ENCODE measurements at places on chromosomes 12 and 14.
A peak's percentile ranks its signal among the peaks of the same experiment; 100 is the strongest.

DNA sequence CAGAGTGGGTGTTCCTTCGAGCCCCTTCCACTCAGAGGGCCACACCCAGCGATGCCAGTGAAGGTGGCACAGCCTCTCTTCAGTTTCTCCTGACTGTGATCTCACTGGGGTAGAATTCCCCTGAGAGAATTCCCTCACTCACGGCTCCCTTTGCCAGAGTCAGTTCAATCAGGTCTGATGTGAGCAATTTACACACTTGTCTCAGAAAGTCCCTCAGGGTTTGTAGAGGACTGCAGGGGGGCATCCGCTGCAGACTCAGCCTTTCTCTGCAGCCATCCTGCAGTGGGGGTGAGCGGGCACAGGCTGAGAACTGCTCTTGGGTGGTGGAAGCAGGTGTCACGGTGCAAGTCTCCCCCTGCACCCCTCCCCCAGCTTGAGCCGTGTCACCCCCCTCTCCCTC is 205.4 kb upstream of the PRMT8 start:
- no peak for DNase-seq

DNA sequence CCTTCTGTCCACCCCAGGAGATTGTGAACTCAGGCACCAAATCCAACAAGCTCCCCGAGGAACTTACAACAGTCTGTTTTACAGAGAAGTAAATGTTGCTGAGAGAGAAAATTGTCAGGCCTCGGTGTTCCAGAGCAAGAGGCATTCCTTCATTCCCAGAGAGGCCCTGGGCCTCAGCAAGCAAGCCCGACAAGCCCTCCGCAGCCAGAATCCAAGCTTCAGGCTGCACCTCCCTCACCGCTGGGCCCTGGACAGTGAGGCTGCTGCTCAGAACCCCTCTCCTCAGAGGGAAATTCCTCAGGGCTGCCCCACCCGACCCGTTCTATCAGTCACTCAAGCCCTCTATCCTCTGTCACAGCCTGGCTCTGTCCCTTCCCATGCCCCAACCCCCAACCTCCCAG is 56.4 kb downstream of the ZFP36L1 start:
- no peak for DNase-seq

DNA sequence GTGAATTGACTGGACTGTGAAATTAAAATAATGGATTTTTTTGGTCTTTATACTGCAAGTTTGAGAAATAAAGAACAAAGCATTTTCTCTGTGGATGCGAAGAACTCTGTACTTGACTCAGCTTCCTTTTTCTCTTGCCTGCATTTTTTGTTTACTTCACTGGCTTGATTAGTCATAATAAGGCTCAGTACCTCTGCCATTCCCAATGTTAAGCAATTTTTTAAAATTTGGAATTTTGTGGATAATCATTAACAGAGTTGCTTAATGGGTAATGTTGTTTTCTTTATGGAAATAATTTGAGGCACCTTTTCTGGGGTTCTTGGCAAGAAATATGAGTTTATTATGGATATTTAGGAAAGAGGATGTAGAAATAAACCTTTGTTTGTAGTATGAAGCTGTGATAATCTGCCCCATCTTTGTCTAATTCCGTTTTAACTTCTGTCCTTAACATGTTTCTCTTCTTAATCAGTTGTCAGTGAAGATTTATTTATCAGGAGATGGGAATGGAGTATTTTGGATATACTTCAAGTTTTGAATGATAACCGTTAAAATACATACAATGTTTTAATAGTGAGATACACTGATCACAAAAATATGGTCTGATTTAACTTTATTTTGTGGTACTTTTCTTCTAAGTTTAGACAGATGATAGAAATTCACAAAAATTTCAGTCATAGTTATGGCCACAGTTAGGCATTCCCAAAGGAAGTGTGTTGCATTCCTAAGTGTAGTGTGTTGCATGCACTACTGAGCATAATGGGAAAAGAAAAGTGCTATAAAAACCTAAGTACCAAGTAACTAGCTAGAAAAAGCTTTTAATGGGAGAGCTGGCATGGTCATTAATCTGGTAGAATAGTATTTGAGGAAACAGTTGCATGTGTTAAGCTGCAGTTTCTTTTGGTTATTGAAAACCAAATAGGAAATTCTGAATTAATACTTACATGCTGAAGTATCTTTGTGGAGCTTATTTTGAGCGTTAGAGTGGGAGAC is 27.7 kb downstream of the WNK1 start:
- no peak for DNase-seq

DNA sequence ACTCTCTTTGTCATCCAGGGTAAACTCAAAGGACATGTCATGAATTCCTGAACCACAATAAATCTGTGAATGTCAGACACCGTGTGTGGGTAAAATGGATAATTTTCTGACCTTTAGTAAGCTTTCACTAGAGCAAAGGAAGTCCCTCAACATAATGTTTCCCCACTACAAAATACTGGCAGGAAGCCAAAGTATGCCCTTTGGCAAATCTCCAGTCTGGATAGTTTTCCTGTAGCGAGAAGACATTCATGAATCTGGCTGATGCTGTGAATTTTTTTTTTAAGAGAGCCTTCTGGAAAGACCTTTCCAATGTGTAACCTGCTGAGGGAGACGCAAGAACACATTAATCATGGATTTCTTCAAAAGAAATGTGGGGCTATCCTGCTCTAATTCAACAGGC is 389.6 kb upstream of the DDHD1 start:
- no peak for DNase-seq

DNA sequence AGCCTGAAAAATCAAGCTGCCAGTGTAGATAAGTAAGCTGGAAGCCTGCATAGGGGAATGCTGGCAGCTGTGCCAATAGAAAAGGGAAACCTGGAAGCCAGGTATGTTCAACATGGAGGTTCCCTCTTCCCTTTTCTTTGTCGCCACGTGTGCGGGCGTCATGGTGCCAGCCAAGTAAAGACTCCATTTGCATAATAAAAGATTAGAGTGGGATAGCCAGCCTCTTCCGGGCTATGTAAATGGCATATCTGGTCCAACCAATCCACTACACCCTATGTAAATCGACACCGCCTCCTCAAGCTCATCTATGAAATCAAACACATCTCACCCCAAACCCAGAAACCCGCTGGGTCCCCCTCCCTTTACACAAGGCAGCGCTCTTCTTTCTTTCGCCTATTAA is 5.6 kb upstream of the ADGRD1 start:
- DNase-seq, result no peak

GRCh38 chr12:31732926-31733548 is 4.2 kb upstream of the AMN1 start:
- DNase-seq, result peak; percentile 73

DNA sequence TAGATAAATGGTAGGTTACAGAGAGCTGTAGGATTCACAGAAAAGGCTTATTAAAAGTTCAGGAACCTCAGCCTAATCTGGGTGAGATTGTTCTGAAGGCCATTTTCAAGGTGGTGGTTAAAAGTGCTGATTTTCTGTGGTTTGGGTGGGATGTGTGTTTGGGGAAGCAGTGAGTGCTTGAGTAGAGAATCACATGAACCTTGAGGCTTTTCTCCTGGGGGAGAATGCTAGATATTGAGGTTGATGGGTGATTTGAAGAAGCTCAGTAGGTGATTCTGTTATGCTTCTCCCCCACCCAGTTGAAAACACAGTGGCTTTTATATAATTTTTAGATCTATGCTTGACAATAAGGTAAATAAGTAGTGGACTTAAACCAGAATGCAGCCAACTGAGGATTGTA is 420.9 kb downstream of the PCNX1 start:
- no peak for DNase-seq

DNA sequence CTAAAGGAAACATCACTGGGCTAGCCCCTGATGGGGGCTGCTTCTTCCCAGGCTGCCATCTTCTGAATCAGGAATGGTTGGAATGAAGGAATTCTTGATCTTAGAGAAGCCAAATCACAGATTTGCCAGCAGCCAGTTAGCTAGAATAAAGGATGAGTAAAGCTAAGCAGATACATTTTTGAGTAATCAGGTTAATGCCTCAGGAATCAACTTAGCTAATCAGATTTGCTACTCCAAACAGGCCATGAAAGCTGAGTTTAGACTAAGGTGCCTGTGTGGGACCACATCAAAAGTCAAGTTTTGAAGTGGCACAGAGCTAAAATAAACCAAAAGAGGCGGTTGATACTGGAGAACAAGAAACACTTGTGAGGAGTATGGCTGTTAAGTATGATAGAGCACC is 28.8 kb upstream of the LMO3 start:
- no peak for DNase-seq

DNA sequence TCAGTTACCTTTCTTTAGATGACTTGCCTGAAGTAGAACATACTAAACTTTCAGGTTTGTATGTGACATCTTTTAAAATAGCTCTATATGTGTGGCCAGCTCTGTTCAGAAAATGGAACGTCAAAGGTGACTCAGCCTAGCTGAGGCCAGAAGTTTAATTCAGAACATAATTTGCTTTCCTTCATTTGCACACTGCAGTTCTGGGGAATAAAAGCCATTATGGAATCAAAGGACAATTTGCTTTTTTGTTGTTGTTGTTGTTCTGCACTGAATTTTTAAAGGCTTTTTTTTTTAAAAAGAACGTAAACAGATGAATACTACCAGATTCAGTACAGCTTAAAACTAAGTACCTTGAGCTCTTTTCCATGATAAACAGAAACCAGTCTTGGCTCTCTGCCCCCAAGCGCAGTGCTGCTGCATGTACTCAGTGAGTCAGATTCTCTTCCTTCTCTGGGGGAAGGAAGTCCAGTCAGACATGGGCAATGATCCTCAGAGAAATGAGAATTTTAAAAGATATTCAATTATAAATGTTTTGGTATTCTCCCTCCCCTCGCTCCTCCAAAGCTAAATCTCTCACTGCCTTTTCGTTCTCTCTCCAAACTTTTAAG is 644.2 kb downstream of the NOVA1 start:
- no peak for DNase-seq

- DNase-seq, result no peak
Observed at GRCh38 chr14:101875727-101876554, 88.4 kb upstream of the DYNC1H1 start.

DNA sequence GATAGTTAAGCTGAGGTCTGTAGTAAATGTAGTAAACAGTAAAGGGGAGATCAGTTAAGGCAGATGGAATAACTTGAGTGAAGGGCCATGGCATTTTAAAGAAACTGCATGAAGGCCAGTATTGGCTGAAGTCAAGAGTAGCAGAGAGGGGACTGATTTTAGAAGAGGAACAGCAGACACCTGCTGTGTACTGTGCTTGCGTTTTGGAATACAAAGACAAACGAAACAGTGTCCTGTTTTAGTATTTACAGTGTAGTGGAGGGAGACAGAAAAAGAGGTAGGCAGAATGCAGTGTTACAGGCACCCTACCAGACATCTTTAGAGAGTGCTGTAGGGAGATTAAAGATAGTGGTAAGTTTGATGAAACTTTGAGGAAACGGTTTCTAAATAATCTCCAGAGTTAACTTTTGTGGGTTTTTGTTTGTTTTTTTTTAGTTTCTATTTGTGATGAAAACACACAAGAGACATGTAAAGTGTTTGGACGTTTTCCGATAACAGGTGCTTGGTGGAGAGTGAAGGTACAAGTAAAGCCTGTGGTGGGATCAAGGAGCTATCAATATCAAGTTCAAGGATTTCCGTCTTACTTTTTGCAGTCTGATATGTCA is 2.1 kb downstream of the HELB start:
- DNase-seq, result no peak

GRCh38 chr12:95908573-95908972 is 33.8 kb downstream of the CCDC38 start:
- no peak for DNase-seq

DNA sequence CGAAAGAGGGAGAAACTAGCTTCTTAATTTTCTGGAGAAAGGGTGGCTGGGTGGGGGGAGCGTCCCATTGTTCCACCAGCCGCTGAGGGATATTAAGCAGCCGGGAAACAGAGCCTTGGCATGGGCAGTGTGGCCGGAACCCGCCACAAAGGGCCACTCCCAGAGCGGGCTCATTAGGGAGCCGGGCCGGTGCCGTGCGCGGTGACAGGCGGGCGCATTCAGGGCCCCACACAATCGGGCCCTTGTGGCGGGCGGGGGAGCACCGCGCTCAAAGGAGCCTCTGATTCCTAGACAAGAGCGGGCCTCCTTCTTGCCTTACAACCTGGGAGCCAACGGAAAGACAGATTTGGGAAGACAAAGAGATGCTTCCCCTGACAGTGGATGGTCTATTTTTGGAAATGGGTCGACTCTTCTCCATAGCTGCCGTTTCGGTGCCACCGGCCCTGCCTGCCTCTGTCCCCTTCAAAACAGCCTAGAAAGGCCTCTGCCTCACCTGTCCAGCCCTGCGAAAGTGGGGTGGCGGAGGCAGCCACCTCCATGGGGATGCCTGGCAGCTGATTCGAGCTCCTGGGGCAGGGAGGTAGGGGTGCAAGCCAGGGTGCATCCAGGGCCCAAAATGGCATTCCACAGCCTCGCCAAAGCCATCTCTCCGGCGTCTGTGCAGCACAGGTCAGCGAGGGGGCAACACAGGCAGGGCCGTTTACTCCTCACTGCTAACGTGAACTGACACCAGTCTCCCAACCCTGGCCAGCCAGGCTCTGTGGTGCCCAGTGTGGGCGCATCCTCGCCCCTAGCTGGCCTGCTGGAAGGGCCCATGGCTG is 10.9 kb downstream of the CCDC85C start:
- DNase-seq, result no peak

GRCh38 chr14:84181072-84181471 is 1348.9 kb upstream of the FLRT2 start:
- DNase-seq, result no peak

GRCh38 chr12:28367993-28368392 is 177.7 kb downstream of the CCDC91 start:
- DNase-seq, result no peak

GRCh38 chr14:55645145-55645544 is 65.1 kb downstream of the KTN1 start:
- no peak for DNase-seq
